CD4-positive, alpha-beta memory T cell (primary cell): ENCODE measurements at places on chromosomes 5 and 9.
A peak's percentile ranks its signal among the peaks of the same experiment; 100 is the strongest.

DNA sequence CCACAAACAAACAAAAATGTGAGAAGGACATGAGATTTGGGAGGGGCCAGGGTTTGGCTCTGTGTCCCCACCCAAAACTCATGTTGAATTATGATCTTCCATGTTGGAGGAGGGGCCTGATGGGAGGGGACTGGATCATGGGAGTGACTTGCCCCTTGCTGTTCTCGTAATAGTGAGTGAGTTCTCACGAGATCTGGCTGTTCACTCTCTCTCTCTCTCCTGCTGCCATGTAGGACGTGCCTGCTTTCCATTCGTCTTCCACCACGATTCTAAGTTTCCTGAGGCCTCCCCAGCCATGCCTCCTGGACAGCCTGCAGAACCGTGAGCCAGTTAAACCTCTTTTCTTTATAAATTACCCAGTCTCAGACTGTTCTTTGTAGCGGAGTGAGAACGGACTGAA, 118.7 kb downstream of the RXRA start:
- no peak overlapping the region for H3K4me3 ChIP-seq
- no peak overlapping the region for H3K27ac ChIP-seq
- no peaks in the 10 kb centered on the region for H3K36me3 ChIP-seq
- DNase-seq = no peak
- H3K4me1 ChIP-seq = peaks cover 17% of the 10 kb centered on the region

DNA sequence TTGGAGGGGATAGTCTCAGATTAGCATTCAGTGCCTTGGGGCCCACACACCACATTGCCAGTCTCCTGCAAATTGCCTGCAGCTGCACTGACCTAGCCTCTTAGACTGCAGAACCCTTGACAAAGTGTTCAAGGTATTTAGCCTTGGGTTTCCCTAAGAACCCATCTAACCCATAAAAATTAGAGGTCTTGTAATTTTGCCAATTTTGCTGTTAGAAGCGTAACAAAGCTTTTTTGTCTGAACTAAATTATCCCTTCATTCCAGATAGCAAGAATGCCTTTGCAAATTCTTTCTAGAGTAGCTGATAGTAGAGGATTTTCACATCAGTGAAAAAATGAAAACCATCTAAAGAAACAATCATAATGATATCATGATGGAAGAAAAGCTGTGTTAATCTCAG, 74.0 kb upstream of the CCNG1 start:
- DNase-seq = no peak
- no peaks in the 10 kb centered on the region for H3K4me1 ChIP-seq
- H3K36me3 ChIP-seq = no peaks in the 10 kb centered on the region
- H3K4me3 ChIP-seq = no peak overlapping the region
- no peak overlapping the region for H3K27ac ChIP-seq
- H3K27me3 ChIP-seq = no peaks in the 10 kb centered on the region

DNA sequence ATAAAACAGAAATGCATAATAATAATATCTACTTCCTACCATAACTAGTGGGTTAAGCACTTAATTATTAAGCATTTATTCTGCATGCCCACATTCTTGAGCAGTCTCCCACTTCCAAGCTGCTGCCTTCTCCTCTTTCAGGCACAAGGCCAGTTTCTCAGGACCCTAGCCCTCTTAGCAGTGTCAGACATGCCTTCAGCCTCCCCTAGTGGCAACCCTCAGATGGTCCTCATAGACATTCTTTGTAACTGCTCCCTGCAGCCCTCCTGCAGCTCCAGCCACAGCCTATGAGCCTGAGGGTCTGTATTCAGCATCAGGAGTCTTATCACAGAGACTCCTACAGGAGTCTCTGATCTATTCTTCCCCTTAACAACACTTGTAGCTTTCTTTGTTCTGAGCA, 3.9 kb downstream of the IL9 start:
- H3K36me3 ChIP-seq = no peaks in the 10 kb centered on the region
- DNase-seq = no peak
- peaks cover 14% of the 10 kb centered on the region for H3K4me1 ChIP-seq
- no peak overlapping the region for H3K4me3 ChIP-seq
- no peak overlapping the region for H3K27ac ChIP-seq

DNA sequence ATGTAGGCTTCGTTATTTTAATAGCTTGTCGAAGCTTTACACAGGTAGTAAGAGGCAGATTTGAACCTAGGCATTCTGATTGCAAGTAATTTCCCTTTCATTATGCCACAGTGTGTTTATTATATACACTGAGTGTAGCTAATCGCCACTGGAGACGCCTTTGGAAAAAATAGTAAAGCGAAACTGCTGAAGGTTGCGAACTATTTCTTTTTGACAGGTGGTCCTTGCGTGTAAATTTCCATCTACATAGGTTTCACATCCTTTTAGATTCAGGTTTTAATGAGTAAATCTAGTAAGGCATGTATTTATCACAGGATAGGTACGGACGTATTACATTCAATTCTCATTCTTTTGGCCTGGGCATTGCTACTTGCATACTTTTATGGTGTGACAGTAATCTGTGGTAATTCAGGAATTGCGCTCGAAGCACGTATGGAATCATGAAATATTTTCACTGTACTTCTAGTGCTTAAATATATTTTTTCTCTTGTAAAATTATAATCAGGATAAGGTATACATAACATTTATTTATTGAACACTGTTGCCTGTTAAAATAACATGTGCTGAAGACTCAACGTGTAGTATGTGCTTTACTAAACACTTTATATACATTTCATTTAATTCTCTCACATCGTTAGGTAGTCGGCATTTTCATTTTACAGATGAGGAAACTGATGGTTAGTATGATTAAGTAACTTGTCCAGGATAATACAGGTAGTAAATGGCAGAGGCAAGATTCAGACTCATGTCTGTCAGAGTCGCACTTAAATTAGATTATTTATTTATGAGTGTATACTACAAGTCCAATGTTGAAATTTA, 1.8 kb downstream of the MARCHF6 start:
- H3K27me3 ChIP-seq = no peaks in the 10 kb centered on the region
- peak overlapping the region; percentile 67 for H3K4me3 ChIP-seq
- peak overlapping the region; percentile 83 for H3K27ac ChIP-seq
- H3K36me3 ChIP-seq = no peaks in the 10 kb centered on the region
- DNase-seq = peak; percentile 35

GRCh38 chr5:125974679-125975078, 448.5 kb upstream of the GRAMD2B start:
- H3K4me3 ChIP-seq = no peak overlapping the region
- H3K27ac ChIP-seq = no peak overlapping the region
- H3K36me3 ChIP-seq = no peaks in the 10 kb centered on the region
- no peaks in the 10 kb centered on the region for H3K27me3 ChIP-seq
- H3K4me1 ChIP-seq = no peaks in the 10 kb centered on the region
- DNase-seq = no peak

DNA sequence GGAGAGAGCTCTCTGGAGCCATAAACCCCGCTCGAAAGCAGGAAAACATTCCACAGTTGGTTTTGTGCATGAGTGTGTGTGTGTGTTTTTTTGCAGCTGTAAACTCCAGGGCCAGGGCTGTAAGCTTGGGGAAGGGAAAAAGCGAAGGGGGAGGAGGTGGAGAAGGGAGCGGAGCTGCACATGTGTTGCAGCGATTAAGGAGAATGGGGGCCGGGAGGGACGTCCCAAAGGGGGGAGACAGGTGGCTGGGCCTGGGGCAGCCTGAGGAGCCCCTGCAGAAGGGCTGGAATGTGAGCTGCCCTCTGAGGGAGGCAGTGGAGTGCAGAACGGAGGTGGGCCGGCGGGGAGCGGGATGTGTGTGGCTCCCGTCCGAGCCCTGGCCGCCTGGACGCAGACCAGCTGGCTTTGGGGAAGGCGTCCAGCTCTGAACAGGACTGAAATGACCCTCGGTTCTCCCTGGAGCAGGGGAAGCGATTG, 2.7 kb upstream of the MYMK start:
- DNase-seq = no peak
- no peak overlapping the region for H3K4me3 ChIP-seq
- H3K4me1 ChIP-seq = peaks cover under 1% of the 10 kb centered on the region
- no peaks in the 10 kb centered on the region for H3K27me3 ChIP-seq
- no peaks in the 10 kb centered on the region for H3K36me3 ChIP-seq
- no peak overlapping the region for H3K27ac ChIP-seq

- peaks cover 68% of the 10 kb centered on the region for H3K4me1 ChIP-seq
- peak; percentile 81 for DNase-seq
- H3K27ac ChIP-seq = peak within 1 kb of the TSS; percentile 72
- H3K27me3 ChIP-seq = no peaks in the 10 kb centered on the region
- no peaks in the 10 kb centered on the region for H3K36me3 ChIP-seq
- H3K4me3 ChIP-seq = peak within 1 kb of the TSS; percentile 67
These were observed at the start of gene RAPGEF1 for GRCh38 chr9:131739959-131740648. RAPGEF1 (minus strand) TSS chr9:131740076; CDS start chr9:131739830, 246 bp downstream.

DNA sequence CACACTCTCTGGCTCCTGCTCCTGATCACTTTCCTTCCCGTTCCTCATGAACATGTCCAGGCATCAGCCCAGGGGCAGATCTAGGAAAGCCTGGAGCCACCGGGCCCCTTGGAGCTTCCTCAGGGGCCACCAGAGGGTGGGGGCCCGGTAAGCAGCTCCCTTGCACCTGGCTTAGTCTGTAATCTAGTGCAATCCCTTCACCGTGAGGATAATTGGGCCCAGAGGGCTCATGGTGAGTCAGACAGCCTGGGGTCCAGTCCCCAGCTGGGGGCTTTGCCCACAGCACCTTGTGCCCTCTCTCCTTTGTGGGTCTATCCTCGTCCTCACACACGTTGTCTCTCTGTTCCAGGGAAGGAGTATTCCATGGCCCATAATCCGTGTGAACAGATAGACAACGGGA, 10.4 kb upstream of the ALDH1B1 start:
- H3K36me3 ChIP-seq = no peaks in the 10 kb centered on the region
- no peak overlapping the region for H3K27ac ChIP-seq
- H3K4me3 ChIP-seq = no peak overlapping the region
- H3K4me1 ChIP-seq = no peaks in the 10 kb centered on the region
- H3K27me3 ChIP-seq = no peaks in the 10 kb centered on the region

DNA sequence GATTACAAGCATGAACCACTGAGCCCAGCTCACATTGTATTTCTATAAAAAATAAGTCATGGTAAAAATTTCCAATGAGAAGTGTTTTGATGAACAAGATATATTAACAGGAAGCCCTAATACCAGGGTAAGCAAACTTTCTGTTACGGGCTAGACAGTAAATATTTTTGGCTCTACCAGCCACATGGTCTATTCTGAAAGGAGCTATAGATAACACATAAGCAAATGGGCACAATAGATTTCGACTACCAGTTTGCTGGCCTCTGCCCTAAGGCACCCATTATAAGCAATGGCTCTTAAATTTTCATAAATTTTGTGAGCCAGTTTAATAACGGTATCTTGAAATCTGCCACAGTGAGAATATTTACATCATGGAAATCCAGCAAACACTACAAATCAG, 8.1 kb downstream of the UBQLN1 start:
- no peak overlapping the region for H3K4me3 ChIP-seq
- peaks cover 88% of the 10 kb centered on the region for H3K4me1 ChIP-seq
- no peaks in the 10 kb centered on the region for H3K36me3 ChIP-seq
- no peaks in the 10 kb centered on the region for H3K27me3 ChIP-seq

DNA sequence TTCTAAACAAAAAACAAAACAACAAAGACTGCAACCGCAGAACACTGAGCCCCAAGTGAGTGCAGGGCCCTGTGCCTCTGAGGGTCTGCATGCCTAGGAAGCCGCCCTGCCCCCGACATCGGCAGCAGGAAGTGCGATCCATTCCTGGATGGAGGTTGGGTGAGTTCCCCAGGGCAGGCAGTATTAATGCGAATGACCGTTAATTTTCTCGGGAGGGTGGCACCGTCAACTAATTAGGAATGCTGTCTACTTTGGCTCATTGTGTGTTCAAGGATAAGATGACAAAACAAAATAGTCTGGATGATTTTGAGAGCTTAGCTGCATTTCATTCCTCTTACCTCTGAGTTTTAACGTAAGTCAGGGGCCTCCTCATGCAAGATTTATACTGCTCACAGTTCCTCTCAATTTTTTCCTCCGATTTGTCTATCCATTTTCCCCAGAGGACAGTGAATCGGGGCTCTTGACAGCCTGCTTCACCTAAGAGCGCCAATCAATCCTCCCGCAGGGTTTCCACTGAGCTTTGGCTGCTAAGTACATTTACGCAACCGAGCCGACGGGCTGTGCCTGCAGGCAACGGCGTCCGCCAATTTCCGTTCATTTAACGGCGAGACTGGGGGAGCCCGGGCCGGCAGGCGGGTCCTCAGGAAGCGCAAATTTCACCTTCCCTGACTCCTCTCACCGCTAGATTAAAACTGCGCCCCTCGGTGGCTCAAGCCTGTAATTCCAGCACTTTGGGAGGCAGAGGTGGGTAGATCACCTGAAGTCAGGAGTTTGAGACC, 2.9 kb upstream of the NXNL2 start:
- peaks cover 3% of the 10 kb centered on the region for H3K27me3 ChIP-seq
- no peak overlapping the region for H3K27ac ChIP-seq
- H3K36me3 ChIP-seq = no peaks in the 10 kb centered on the region
- peaks cover 16% of the 10 kb centered on the region for H3K4me1 ChIP-seq
- no peak overlapping the region for H3K4me3 ChIP-seq
- DNase-seq = no peak

GRCh38 chr5:172749881-172750633, 20.9 kb downstream of the DUSP1 start:
- no peak overlapping the region for H3K4me3 ChIP-seq
- no peaks in the 10 kb centered on the region for H3K4me1 ChIP-seq
- no peak for DNase-seq
- no peaks in the 10 kb centered on the region for H3K27me3 ChIP-seq

GRCh38 chr9:14213504-14213903, 100.4 kb downstream of the NFIB start:
- no peaks in the 10 kb centered on the region for H3K4me1 ChIP-seq
- H3K27me3 ChIP-seq = no peaks in the 10 kb centered on the region
- H3K4me3 ChIP-seq = no peak overlapping the region
- H3K36me3 ChIP-seq = no peaks in the 10 kb centered on the region
- no peak overlapping the region for H3K27ac ChIP-seq
- DNase-seq = no peak

DNA sequence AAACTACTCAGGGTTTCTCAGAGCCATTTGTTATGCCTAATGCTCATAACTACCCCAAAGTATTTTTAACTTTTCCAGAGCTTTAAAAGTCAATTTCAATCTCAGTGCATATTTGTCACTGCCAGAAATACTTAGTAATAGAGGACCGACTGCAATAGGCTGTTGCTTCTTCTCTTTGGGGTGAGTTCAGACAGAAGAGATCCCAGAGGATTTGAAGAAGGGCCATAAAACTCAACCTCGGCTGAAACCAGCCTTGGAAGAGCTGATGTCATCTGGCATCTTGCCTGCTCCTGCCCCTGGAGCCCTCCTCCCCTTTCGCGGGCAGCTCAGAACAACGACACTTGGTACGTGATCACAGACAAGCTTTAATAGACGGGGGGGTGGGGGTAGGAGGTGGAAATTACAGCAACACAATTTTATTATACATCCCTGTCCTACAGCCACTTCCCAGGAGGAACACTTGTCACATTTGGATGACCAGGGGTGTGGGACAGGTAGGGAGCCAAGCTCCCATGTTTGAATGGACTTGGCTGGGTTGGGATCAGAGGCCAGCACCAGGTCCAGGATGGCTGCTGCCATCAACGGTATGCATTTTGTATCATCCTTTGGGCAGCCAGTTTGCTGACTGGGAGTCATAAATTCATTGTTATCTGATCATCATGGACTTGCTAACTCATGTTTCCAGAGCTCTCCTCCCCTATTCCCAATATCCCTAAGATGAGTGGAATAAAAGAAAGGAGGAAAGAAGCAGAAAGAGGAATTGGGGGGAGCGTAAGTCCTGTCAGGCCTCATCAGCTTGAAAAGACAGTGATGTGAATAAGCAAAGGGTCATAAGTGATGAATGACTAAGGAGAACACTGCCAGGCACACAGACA, 186.6 kb upstream of the PANK3 start:
- no peak for DNase-seq
- H3K4me3 ChIP-seq = no peak overlapping the region
- no peak overlapping the region for H3K27ac ChIP-seq
- no peaks in the 10 kb centered on the region for H3K27me3 ChIP-seq
- H3K36me3 ChIP-seq = no peaks in the 10 kb centered on the region

GRCh38 chr5:118236108-118236849, 752.1 kb downstream of the DTWD2 start:
- H3K36me3 ChIP-seq = no peaks in the 10 kb centered on the region
- no peaks in the 10 kb centered on the region for H3K27me3 ChIP-seq
- H3K4me1 ChIP-seq = no peaks in the 10 kb centered on the region
